Effector memory CD8-positive, alpha-beta T cell (primary cell): ENCODE measurements at places on chromosomes 7 and 10.

GRCh38 chr7:108001764-108002725 is 916 bp downstream of the LAMB1 start:
- no peak for DNase-seq

GRCh38 chr10:30476511-30477155 is 42.6 kb downstream of the MAP3K8 start:
- DNase-seq = no peak

GRCh38 chr7:2513702-2514101 is 5.9 kb upstream of the LFNG start:
- DNase-seq = no peak

GRCh38 chr7:33854801-33855350 is 50.5 kb upstream of the BMPER start:
- DNase-seq = no peak

GRCh38 chr10:29098423-29098822 is 190.4 kb upstream of the LYZL1 start:
- no peak for DNase-seq

- DNase-seq = no peak
These were observed 152.0 kb downstream of the MACC1 start for GRCh38 chr7:20064974-20065862.

DNA sequence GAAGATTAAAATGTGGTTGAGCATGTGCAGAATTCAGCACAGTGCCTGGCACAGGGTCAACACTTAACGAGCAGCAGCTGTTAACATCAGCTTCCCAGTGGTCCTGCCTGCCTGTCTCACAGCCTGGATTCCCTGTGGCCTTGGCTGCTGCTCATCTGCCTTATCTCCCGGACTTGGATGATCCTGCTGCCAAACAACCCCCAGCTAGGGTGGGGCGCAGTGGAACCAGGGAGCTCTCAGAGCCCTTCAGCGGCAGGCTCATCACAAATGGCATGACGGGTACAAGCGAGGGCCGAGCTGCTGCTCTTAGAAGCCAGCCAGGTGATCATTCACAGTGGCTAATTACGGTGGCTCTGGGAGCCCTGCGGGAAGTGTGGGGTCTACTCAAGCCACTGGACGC is 13.0 kb upstream of the SMARCD3 start:
- no peak for DNase-seq

GRCh38 chr7:97126483-97127171 is 9.1 kb downstream of the SDHAF3 start:
- no peak for DNase-seq

DNA sequence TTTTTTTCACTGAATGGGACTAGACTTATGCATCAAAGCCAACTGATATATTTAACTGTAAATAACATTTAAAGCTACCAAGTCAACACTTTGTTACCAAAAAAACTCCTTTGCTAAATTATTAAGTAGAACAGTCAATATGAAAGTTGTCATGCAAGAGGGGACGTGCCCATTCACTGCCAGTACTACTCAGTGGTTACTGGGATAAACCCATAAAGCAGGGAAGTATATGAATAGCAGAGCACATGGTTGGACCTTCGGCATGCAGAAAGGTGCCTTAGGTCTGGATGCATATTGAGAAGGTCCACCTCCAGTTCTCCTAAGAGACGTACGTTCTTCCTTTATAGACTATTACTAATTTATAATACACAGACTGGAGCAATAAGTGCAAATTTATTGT is 120.1 kb downstream of the SVOPL start:
- no peak for DNase-seq

DNA sequence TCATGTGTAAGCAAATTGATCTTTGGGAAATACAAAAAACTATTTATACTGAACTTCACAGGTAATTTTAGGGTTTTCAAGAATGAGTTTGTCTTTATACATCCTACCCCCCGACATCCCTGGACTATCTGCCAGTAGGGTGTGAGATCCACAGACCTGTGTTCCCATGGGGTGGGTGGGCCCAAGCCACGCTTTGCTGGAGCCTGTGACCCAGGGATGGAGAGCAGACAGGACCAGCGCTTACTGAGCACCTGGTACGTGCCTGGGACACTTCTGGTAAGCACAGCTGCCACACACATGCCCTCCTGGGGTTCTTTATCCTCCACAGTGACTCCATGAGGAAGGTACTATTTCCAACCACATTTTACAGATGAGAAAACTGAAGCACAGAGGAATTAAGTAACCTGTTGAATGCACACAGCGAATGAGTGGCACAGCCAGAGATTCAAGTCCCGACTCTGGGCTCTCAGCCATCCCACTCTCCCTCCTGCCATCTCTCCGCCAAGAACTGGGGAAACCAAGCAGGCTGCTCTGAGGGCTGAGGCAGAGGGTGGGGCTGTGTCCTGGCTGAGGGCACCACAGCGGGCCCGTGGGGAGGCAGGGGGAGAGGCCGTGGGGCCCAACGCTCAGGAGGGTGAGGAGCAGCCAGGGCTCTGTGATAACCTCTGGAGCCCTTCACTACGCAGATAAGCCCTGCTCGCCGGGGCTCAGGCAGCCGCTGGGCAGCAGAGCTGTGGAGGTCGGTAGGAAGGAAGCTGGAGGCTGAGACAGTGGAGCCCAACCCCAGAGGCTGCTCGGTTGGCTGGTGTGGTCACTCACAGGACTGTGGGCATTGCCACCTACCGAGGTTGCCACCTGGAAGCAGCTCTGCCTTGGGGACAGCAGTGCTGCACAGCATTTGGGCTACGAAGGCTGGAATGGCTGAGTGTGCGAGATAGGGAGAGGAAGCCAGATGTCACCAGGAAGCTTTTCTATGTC is 124.2 kb downstream of the ARHGAP22 start:
- no peak for DNase-seq

- no peak for DNase-seq
These were observed 114.1 kb upstream of the CARD11 start for GRCh38 chr7:3157566-3158287.

- no peak for DNase-seq
These were observed 118.1 kb upstream of the RHEB start for GRCh38 chr7:151637781-151638261.

GRCh38 chr10:105025092-105025491 is 384.0 kb downstream of the SORCS3 start:
- DNase-seq = no peak

DNA sequence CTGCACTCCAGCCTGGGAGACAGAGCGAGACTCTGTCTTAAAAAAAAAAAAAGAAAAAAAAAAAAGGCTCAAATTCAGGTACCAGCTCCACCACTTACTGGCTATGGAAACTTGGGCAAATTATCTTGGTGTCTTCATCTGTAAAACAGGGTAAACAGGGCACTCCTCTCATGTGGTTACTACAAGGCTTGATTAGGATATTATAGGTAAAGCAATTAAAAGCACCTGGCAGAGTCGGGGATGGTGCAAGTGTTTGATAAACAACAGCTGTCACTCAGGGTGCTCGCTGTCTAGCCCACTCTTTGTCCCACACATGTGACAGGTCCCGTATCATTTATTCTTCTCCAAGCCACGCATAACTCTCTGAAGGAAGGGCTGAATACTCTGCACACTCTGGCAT is 96.9 kb downstream of the SORBS1 start:
- no peak for DNase-seq

GRCh38 chr7:27277628-27278027 is 35.0 kb downstream of the EVX1 start:
- no peak for DNase-seq

- no peak for DNase-seq
These were observed 7.6 kb downstream of the FAM53B start for GRCh38 chr10:124736491-124737136.

GRCh38 chr10:71838264-71839211 is 12.5 kb downstream of the PSAP start:
- DNase-seq = no peak

GRCh38 chr10:89201345-89202032 is 5.6 kb downstream of the CH25H start:
- DNase-seq = no peak
